Hypothalamus (tissue), 51 donors: ENCODE measurements at places on chromosomes 1 and 21.

GRCh38 chr1:170768929-170769328 lies 105.0 kb downstream of the PRRX1 start:
- DNase-seq: no peak

- DNase-seq: no peak
Measured at GRCh38 chr21:38439957-38440356, 58.3 kb downstream of the ERG start.

- no peak for DNase-seq
Measured at GRCh38 chr1:30773722-30774358, 16.3 kb upstream of the LAPTM5 start.

GRCh38 chr1:8437347-8437746 lies 119.4 kb downstream of the SLC45A1 start:
- no peak for DNase-seq

DNA sequence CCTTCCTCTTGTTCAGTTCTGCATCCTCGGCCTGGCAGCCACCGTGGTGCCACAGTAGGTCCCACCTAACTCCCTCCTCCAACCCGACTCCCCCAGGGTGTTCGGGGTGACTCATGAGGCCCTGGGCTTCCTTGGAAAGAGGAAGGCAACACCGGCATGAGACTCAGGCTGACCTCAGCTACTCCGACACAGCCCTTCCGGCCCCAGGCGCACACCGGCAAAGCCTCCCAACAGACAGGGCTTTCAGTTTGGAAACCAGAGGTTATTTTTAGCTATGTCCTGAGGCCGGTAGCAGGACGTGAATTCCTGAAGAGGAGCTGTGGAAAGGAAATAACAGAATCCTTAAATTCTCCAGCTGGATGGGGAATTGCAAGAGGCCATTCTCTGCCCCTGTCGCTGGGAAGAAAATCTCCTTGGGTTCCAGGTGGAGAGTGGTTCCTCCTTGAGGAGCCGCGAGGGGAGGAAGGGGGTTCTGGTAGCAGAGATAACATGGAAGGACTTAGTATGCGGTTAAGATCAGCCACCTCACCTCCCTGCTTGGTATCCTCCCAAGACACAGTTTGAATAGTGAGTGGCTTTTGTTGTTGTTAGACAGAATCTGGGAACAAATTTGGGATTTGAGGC lies 24.4 kb downstream of the PLXNA2 start:
- no peak for DNase-seq
